ENCODE measurements at places on chromosomes 3 and 15. TPM values are rescaled to one million over a fixed set of nuclear protein-coding genes. Genes with fewer than 3 reads are reported as not detected.

CLDN11 gene
- not detected for total RNA-seq

REC114 gene
- total RNA-seq = not detected

PPARG gene
- 63.7 TPM for total RNA-seq

KCNMB2 gene
- not detected for total RNA-seq

LHFPL4 gene
- not detected for total RNA-seq

VGLL3 gene
- 0.64 TPM for total RNA-seq

IMP3 gene
- 95.7 TPM for total RNA-seq

CKMT1A gene
- 0.45 TPM for total RNA-seq

LINGO1 gene
- not detected for total RNA-seq

OIP5 gene
- 19.5 TPM for total RNA-seq

TICRR gene
- total RNA-seq = 10.2 TPM

All from A375 (cell line).